ENCODE measurements at places on chromosomes 12 and 14.

- no peak for DNase-seq
Observed at GRCh38 chr12:45879363-45879895, 110.9 kb downstream of the SCAF11 start.

DNA sequence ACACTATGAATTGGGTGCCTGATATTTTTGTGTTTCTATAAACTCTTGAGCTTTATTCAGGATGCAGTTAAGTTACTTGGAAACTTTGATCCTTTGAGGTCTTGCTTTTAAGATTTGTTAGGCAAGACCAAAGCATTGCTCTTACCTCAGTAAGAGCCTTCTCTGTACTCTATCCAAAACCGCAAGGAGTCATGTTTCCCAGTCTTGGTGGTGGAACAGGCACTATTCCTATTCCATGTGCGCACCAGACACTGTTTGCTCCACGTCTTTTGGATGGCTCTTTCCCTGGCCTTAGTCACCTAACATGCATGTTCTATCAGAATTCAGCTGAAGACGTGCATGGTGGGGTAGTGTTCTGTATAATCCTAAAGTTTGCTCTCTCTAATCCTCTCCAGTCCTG is 23.5 kb downstream of the CSRP2 start:
- DNase-seq: no peak

- DNase-seq: no peak
Observed at GRCh38 chr14:74616996-74617700, 5.1 kb upstream of the LTBP2 start.

GRCh38 chr14:61889914-61890351 is 127.7 kb downstream of the SNAPC1 start:
- peak; percentile 7 for DNase-seq

DNA sequence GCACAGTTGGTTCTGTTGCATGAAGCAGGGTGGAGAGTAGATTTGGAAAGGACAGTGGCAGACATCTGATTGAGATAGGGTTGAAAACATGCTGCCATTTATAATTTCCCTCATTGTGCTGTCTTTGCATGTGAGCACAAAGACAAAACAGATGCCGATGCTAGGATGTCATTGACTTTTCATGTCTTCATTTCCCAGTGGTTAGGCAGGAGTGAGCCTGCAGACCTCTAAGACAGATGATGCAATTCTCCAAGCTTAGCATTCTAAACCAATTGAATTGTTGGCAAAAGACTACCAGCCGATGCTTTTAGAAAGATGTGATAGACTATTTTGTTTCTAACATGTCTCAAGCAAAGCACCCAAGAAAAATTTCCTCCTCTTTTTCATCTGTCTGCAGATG is 37.1 kb upstream of the PELI2 start:
- no peak for DNase-seq

DNA sequence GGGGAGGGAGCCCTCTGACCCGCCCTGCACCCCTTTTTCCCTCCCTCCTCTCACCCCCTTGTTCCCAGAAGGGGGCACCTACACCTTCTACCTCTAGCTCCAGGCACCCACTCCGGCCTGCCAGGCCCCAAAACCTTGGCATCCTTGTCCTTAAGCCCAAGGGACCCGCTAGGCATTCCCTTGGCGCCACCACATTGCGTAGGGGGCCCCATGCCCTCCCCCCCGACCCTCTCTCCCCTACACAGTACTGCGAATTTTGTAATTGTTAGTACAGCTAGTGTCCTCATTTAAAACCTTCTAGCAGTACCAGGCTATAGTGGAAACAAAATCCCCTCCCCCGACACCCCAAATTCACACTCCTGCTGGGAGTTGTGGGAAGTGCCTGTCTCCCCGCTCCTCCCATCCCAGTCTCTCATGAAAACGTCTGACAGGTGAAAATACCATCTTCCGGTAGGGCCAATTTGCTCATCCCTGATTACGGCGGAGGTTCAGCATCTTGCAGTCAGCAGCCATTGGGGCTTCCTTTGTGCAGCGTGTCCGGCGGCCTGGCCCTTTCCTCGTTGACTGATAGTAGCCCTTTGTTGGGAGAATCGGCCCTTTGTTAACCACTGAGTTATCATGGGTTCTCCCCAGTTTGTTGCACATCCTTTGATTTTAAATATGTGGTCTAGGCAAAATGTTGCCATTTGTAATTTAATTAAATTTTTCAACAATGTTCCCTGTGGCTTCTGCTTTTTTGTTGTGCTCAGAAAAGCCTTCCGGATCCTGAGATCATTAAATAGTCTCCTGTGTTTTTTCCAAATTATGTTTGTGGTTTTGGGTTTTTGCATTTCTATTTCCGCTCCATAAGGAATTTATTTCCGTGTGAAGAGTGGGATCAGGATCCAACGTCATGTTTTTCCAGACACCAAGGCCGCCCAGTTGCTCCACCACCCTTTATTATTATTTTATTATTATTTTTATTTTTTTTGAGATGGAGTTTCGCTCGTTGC is 7.9 kb upstream of the CEP170B start:
- DNase-seq: no peak

Measured in DND-41 (cell line).